Left renal pelvis (tissue), 4 donors: ENCODE measurements at places on chromosomes 5 and 9.

DNA sequence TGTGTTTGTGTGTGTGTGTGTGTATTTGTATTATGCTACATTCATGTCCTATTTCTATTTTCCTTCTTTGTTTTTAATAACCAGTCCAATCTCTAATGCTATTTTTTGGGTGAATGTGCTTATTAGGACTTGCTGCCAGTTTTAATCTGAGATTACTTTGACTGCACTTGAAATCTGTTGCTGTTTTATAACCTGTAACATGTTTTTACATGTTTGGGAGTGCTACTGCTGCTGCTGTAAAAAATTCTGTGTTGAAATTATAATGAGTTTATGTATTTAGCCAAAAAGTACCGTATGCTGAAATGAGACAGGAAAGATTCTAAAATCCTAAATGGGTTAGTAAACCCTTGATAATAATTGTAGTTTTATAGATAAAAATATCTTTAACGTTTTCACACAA lies 104.7 kb upstream of the SSBP2 start:
- DNase-seq, result no peak

- DNase-seq, result no peak
Measured at GRCh38 chr9:22138956-22139660, 130.0 kb upstream of the CDKN2B start.

GRCh38 chr9:33350310-33350709 lies 52.1 kb downstream of the AQP7 start:
- no peak for DNase-seq

- DNase-seq, result no peak
Measured at GRCh38 chr5:39080168-39080567, 6.0 kb upstream of the RICTOR start.

GRCh38 chr5:137492331-137492730 lies 6.8 kb downstream of the SPOCK1 start:
- DNase-seq, result no peak

DNA sequence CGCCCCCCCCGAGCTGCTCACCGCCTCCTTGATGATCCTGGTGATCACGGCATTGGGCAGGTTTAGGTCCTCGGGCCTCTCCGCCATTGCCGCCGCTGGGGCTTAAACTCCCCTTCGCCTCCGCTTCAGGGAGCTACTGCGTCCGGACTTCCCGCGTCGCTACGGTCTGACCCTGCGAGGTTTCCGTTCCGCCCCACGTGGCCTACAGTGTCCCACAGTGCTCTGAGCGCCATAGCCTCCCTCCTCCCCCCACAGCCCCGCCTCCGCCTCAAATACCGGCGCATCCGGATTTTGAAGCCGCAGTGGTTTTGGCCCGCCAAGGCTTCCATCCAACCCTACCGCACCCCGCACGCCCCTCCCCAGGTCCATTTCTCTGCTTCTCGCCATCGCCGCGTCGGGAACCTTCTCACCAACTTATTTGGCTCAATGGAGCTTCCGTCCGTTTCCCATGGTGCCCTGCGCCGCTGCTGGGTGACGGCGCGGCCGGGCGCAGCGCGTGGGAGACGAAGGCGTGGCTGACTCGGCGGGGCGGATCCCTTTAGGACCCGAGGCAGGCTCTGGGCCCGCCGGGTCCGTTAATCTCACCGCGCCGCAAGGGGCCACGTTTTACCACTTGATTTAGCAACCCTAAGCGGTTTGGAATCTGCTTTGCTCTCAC lies at the start of the genes C9orf43 and POLE3:
Gene C9orf43, plus strand, starts transcription at position 541 of the 658 bp plus-strand sequence. CDS start 2,747 bp downstream, outside the sequence.
Gene POLE3, minus strand, starts transcription at position 469 of the 658 bp plus-strand sequence. Its CDS starts 382 bp downstream, at position 87.
- DNase-seq, result peak; percentile 93

GRCh38 chr9:12737871-12738270 lies 36.9 kb upstream of the LURAP1L start:
- no peak for DNase-seq

DNA sequence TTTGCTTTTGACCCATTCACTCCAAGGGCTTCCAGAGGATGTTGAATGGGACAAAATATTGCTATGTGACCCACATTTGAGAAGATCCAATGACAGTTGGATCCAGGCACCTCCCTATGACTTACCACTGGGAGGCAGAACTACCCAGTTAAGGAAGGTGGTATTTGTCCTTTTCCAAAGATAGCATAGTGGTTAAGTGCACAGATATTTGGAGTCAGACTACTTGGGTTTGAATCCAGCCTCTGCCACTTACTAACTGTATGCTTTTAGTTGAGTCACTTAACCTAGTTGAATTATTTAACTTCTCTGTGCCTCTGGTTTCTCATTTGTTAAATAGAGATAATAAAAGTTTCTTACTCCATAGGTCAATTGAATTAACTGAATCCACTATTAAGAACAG lies 74.5 kb upstream of the PALM2AKAP2 start:
- no peak for DNase-seq

GRCh38 chr9:137166380-137167229 lies 3.2 kb downstream of the LRRC26 start:
- DNase-seq, result no peak

- peak; percentile 50 for DNase-seq
Measured at GRCh38 chr5:83516377-83516776, 44.8 kb downstream of the VCAN start.

DNA sequence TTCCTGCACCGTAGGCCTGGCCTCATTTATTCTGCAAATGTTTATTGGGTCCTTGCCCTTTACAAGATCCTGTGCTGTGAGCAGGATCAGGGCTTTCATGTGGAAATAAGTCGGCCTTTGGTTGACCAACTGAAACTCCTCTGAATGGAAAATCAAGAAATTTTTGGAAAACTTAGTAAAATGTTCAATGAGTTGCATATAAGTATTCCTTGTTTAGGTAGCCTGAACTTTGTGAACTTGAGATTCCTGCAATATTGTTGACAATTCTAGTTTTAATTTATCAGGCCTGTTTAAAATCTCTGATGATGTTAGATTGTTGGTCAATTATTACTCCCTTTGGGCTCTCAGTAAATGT lies 1.1 kb downstream of the MAML1 start:
- DNase-seq, result no peak
